NCI-H82 (cell line): ENCODE measurements at places on chromosomes 1 and 21.
A peak's percentile ranks its signal among the peaks of the same experiment; 100 is the strongest.

DNA sequence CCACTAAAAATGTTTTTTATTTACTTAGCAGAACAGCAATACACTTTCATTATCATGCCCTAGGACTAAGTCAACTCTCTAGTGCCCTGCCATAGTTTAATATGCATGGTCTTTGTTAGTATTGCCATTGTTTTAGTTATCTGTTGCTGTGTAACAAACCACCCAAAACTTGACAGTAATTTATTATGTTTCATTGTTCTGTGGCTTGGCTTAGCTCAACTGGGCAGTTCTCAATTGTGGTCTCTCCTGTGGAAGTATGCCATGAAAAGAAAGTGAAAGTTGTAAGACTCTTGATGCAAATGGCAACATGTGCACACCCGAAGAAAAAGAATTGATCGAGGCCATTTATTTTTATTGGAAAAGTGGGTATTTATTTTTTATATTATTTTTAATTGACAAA is 206.3 kb upstream of the KCTD3 start:
- no peak for DNase-seq

GRCh38 chr21:31316488-31317169 is 27.4 kb downstream of the TIAM1 start:
- DNase-seq = no peak

GRCh38 chr1:113917400-113918082 is 11.6 kb upstream of the HIPK1 start:
- DNase-seq = no peak

DNA sequence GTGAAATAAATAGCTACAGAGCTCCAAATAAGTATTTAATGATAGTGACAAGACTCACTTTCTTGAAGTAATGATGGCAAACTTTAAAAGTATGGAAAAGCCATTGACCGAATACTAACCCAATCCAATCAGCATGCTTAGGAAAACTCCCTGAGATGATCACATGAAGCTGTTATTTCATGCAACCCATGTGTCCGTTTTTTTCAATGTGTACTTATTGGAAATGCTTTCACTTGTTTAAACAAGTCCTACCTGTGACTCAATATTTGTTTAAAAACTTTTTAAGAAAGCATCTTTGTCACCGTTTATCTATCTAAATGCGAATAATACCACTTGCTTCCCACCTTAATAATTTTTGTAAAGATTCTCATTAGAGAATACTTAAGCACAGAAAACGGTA is 185.8 kb downstream of the NRIP1 start:
- DNase-seq = no peak

DNA sequence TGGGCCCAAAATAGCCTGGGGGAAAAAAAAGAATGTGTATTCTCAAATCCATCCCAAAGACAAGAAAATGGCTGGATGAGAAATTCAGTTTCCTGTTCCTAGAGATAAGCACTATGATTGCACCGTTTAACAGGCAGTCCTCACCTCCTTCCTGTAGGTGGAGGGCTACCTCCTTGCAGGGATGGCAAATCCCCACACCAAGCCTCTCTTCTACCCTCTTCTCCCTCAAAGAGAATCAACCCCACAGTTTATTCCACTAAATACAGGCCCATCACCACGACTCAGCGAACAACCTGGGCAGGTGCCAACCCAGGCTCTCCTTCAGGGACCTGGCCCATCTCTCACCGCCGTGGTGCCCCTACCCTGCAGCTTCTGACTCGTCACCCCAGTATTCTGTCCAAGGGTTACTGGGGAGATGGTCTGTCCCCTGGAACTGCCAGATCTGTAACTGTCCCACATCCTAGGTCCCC is 3.4 kb upstream of the CHD5 start:
- peak; percentile 58 for DNase-seq

DNA sequence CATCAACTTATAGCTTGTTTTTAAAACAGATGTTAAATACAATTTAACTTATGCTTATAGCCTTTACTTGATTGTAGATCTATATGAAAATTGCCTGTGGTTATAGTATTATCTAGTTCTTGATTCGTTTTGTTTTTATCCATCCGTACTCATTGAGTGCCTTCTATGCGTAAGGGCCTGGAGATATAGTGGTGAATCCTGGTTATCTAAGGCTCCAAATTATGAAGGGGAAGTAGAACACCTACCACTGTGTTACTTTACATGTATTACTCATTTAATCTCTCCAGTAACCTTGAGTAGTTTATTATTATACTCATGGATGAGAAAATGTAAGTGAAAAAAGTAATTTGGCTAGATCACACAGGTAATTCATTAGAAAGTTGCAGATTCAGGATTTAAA is 121.8 kb downstream of the OSBPL9 start:
- no peak for DNase-seq

GRCh38 chr1:23366598-23366997 is 3.0 kb downstream of the ZNF436 start:
- no peak for DNase-seq

DNA sequence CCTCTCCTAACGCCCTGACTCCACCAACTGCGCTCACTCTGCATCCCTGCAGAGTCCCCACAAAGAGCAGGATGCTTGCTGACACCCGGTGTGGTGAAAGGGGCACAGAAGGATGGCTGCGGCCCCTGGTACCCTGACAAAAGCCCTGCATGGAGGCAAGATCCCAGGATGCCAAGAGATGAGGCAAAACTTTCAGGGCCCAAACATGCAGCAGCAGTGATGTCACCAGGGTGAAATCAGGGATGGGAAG is 36.6 kb downstream of the SLC9A1 start:
- DNase-seq = no peak

- no peak for DNase-seq
Observed at GRCh38 chr1:32197837-32198236, 2.6 kb upstream of the CCDC28B start.

DNA sequence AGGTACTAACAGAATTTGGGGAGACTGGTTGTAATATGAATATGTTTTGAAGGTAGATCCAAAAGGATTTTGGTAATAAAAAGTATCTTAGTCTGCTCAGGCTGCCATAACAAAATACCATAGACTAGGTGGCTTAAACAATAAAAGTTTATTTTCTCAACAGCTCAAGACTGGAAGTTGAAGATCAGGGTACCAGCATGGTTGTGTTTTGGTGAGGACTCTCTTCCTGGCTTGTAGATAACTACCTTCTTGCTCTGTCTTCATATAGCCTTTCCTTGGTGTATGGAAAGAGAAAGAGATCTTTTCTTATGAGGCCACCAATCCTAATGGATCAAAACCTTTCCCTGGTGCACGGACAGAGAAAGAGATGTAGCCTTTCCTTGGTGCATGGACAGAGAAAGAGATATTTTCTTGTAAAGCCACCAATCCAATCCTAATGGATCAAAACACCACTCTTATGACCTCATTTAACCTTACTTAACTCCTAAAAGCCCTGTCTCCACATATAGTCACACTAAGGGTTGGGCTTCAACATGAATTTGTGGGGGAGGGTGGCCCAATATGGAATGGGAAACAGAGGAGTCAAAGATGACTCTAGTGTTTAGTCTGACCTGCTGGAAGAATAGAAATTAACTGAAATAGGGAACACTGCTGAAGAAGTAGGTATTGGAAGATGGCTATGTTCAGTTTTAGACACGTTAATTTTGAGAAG is 5.4 kb upstream of the TSNAX start:
- peak; percentile 28 for DNase-seq
